ENCODE measurements at places on chromosomes 5 and 9. TPM values are rescaled to one million over a fixed set of nuclear protein-coding genes. Genes with fewer than 3 reads are reported as not detected.

PRDM9 gene
- total RNA-seq, result 0.12 TPM

TSSK1B gene
- total RNA-seq, result 0.33 TPM

KLHL3 gene
- 2.9 TPM for total RNA-seq

NAIP gene
- total RNA-seq, result 0.81 TPM

UGT3A1 gene
- not detected for total RNA-seq

RAB3C gene
- not detected for total RNA-seq

ZFR gene
- 68.3 TPM for total RNA-seq

CARD9 gene
- total RNA-seq, result 0.52 TPM

PCDHB2 gene
- total RNA-seq, result 13.8 TPM

C5orf15 gene
- 22.7 TPM for total RNA-seq

VLDLR gene
- total RNA-seq, result 0.81 TPM

NUTM2G gene
- not detected for total RNA-seq

AIF1L gene
- total RNA-seq, result 27.0 TPM

IL3 gene
- total RNA-seq, result not detected

PCDHGC5 gene
- total RNA-seq, result 0.46 TPM

DNA sequence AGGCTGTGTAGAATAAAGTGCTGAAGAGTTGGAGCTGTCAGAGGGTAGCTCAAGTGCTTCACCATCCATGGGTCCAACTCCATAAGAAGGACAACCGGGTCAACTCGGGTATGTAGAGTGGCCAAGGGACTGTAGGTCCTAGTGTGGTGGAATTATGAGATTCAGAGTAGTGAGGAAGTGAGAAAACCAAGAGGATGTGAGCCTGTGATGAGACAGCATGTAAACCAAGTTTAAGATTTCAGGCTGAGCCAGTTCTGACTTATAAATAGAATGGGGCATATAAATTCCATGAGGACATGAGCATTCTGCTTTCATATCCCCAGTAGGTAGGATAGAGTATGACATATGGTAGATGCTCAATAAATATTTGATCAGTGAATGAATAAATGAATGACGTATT is 96.3 kb downstream of the CFAP95 start:
- DNase-seq, result peak; percentile 75

GRCh38 chr5:159463590-159464321 is 133.5 kb upstream of the IL12B start:
- DNase-seq, result peak; percentile 71

GRCh38 chr5:40480392-40480791 is 199.3 kb upstream of the PTGER4 start:
- no peak for DNase-seq

GRCh38 chr5:124948754-124949275 is 202.4 kb upstream of the ZNF608 start:
- DNase-seq, result no peak

GRCh38 chr5:12910641-12911040 is 1006.4 kb upstream of the CTNND2 start:
- no peak for DNase-seq

DNA sequence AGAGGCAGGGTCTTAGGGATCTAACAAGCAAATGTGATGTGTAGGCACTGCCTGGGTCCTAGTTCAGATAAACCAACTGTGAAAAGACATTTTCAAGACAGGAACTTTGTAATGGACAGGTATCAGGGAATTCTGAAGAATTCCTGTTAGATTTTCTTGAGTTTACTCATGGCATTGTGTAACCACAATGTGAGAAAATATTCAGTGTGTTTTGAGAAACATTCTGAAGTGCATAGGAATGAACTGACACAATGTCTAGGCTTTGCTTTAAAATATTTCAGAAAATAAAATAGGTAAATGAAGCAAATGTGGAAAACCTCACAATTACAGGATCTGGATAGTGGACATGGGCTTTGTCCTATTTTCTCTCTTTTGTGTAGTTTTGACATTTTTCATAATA is 15.2 kb upstream of the AFAP1L1 start:
- no peak for DNase-seq

DNA sequence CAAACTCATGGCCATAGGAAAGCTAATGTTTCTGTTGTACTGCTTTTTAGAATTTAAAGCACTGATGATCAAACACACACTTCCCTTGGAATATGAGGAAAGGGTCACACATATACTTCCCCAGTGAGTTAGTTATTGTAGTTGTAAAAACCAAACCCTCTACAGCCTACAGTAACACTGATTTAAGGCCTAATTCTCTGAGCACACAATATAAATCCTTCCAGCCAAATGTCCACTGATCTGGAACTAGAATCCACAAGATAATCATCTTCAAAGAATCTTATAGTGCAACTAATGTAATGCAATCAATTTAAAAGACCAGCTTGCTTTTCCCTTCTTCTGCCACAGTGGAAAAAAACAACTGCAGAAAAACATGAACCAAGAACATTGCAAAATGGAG is 219.3 kb downstream of the CAAP1 start:
- no peak for DNase-seq

DNA sequence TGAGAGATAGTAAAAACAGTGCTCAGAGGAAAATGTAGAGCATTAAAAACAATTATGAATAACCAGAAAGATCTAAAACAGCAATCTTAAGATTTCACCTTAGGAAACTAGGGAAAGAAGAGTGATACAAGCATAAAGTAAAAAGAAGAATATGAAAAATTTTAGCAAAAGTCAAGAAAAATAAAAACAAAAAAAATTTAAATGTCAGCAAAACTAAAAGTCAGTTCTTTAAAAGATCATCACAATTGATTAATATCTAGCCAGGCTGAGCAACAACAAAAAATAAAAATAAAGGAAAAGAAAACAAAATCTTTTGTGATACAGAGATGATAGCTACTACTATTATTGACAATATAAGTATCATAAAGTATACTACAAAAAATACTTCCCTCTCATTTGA is 1088.1 kb upstream of the EDIL3 start:
- DNase-seq, result no peak

- no peak for DNase-seq
Measured at GRCh38 chr5:17930346-17930745, 296.1 kb downstream of the TAF11L14 start.

- DNase-seq, result no peak
Measured at GRCh38 chr5:95633671-95634070, 12.9 kb upstream of the RFESD start.

DNA sequence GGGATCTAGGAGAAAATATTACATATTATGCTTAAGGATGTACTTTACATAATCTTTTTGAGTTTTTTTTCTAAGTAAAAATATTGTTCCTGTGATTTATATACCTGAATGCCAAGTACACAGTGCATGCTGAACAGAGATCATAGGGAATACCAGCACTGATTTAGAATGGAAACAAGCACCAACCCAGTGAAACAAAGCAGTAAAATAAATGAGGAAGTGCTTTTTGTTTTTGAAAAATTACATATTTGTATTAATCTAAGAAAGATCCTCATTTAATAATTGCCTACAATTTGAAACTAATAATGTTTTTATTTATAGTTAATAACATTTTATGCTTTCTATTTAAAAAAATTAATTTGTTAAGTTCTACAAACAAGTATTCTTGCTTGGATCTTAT is 18.0 kb downstream of the GARNL3 start:
- no peak for DNase-seq

DNA sequence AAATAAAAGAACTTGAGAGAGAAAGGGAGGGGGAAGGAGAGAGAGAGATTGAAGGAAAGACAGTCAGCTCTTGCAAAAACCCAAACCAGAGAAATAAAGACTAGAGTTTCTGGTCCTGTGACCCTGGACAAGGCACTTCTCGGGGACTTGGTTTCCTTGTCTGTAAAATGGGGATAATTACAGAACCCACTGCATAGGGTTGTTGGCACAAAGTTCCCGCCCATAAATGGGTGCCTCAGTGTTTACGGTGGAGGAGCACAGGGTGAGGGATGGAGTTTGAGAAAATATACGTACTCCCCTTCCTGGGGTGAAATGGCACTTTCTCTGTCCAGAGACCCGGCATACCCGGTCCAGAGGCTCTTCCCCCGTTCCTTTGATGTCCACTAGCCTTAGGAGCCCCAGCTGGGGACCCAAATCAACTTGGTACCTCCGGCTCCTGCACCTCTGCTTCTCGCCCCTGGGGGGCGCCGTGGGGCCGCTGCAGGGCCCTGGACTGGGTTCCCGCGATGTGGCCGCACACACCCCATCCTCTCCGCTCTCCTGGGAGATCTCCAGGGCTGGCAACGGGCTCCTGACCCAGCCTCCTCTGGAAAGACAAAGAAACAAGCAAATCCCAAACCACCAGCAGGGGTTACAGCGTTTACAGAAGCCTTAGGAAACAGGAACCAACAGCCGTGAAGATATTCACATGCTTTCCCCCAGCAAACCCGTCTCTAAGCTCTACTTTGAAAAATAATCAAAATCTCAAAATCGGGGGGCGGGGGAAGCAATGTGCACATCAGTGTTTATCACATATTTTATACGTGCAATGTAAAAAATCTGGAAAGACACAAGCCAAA is 26.3 kb downstream of the PTGES start:
- DNase-seq, result peak; percentile 77

DNA sequence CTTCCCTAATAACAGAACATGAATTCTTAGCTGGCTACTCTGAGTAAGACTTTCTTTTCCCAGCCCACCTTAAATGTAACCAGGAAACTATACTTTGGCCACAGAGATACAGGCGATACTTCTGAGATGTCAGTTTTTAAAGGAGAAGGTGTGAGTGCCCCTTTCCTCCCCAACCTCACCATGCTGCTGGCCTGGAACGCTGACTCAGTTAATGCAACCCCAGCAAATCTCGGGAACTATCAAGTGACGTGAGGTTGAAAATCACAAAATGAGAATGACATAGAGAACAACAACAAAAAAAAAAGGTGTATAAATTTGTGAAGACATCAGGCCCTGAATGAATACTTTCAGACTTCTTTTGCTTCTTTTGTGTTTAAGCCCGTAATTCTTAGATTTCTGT is 13.7 kb downstream of the ZNF484 start:
- no peak for DNase-seq

GRCh38 chr5:125149110-125149509 is 402.7 kb upstream of the ZNF608 start:
- no peak for DNase-seq

GRCh38 chr5:172886974-172887501 is 53.0 kb downstream of the ERGIC1 start:
- DNase-seq, result no peak

DNA sequence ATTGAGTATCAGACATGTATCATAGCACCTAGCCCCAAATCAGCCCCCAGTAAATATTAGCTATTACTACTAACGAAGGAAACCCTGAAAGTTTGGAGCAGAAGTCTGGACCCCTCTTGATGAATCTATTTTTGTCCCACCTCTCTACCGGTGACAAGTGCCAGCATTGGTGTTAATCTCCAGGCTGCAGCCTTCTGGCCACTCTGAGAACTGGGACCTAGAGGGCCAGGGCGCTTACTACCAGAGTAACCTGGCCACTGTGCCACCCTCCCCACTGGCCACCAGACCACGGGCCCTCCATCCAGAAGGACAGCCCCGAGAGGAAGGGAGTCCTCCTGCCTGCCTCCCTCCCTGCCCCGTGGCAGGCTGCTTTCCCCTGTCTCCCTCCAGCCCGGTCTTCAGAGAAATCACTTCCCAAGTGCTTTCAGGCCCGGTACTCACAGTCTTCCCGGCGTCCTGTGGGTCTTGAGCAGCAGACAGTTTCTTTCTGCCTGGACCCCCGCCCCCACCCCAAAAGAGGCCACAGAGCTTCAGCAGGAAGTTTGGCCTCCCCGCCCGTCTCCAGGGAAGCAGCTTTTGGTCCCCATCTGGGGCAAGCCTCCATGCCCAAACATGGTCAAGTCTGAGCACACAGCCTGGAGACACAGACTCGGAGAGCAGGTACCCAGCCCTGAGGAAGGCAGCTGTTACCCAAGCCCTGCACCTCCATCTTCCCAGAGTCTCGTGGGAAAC is at the start of gene KCNMB1:
KCNMB1 (minus strand) TSS at position 550 of the 732 bp plus-strand sequence. CDS start 3,920 bp downstream, outside the sequence.
- DNase-seq, result no peak

- no peak for DNase-seq
Measured at GRCh38 chr5:61435368-61435767, 103.3 kb downstream of the ZSWIM6 start.

DNA sequence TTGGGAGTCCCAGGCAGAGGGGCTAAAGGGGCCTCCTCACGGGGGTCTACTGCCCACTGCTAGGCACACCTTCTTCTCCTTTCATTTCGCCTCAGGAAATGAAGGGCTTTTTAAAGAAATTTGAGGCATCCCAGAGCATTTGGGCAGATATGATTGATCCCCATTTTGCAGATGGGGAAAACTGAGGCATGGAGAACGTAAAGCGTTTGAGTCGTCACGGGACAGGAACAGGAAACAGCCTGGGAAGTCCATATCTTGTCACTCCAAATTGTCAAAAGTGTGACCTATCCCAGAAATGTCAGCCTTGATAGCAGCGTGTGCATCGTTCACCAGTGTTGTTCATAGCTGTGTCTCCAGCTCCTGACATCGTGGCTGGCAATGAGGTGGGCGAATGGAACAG is 98.2 kb downstream of the DAB2IP start:
- no peak for DNase-seq

DNA sequence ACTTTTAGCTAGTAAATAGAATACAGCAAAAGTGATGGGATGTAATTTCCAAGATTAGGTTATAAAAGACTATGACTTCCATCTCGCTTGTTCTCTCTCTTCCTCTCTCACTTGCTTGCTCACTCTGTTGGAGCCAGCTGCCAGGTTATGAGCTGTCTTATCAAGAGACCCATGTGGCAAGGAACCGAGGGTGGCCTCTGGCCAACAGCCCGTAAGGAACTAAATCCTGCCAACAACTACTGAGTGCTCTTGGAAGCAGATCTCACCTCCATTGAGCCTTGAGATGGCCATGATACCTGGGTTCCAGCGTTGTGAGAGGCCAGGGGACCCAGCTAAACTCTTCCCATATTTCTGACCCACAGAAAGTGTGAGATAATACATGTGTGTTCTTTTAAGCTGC is 636.1 kb downstream of the ACTL7B start:
- no peak for DNase-seq

DNA sequence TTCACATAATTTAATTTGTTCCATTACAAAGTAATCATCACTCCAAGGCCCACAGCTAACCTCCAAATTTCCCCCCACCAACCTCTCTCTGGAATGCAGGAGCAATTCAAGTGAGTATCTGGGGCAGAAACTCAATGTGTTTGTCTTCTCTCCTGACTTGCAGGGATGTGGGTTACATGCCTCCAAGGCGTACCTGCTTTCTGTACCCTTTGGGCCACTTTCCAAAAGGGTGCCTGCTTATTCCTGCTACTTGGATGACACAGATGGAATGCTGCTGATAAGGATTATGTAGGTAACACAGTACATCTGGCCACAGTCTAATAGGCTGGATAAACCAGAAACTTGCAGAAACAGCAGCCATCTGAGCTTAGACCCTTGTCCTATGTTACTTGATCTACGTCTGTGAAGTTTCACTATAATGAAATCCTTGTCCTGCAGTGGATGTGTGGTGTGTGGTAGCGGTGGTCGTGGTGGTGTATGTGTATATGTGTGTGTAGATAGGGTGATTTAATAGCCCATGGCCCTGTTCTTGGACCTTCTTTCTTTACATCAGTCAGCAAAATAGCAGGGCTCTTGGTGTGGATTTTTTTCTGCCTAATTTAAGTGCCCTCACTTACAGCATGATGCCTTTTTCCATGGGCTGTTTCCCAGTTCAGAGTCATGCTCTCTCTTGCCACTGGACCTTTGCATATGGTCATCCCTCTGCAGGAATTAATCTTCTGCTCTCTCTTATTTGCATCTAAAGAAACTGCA is 175.9 kb downstream of the ZDHHC21 start:
- no peak for DNase-seq
